Activated T-helper 1 cell treated with Interleukin-2 at 50 U/mL for 16 hours (primary cell): ENCODE measurements at places on chromosomes 3 and 15.

DNA sequence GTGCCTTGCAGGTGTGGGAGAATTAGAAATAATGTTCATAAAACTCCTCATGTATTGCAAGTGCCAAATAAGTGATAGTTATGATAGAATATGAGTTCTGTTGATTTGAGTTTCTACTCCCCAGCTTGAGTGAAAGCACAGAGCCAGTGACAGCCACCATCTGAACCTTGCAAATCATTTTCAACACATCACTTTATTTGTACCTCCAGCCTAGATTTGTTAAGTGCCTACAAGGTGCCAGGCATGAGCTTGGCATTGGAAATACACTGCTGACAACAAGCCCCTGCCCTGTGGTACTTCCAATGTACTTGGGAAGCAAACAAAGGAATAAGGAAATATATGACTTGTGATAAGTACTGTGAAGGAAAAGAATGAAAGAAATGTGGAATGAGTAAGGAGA is 17.0 kb downstream of the FEZF2 start:
- no peak for DNase-seq

DNA sequence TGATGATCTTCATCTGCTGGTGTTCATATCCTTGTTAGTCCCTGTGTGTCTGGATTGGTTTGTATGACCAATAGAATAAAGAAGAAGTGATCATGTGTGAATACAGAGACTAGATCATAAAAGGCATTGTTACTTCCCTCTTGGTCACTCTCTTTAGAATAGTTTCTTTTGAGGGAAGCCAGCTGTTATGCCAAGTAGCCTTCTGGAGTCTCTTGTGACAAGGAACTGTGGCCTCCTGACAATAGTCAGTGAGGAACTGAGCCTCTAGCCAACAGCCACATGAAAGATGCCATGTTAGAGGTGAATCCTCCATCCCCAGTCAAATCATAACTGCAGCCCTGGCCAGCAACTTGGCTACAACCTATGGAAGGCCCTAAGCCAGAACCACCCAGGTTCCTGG is 63.0 kb upstream of the SMAD3 start:
- DNase-seq, result no peak

DNA sequence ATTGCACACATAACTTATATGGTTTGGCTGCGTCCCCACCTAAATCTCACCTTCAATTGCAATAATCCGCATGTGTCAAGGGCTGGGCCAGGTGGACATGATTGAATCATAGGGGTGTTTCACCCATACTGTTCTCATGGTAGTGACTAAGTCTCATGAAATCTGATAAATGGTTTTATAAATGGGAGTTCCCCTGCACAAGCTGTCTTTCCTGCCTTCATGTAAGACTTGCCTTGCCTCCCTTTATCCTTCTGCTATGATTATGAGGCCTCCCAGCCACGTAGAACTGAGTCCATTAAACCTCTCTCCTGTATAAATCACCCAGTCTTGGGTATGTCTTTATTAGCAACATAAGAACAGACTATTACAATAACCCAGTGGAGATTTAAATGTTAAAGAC is 653.9 kb downstream of the ROBO1 start:
- no peak for DNase-seq

DNA sequence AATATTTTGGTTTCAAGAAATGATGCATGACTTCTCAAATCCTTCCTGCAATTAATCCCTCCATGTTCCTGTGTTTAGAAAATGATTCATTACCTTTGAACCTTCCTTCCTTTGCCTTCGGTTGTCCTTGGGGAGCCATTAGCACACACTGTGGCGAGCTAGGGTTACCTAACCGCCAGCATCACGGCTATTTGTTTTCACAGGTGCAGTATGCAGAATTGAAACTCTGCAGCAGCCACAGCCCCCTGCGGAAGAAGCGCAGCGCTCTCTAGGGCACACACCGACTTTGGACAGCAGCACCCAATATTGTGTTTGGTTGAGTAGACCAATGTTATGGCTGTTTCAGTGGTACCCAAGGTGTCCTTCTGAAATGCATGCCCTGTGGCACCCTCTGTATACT is 247.4 kb downstream of the MCTP2 start:
- no peak for DNase-seq

DNA sequence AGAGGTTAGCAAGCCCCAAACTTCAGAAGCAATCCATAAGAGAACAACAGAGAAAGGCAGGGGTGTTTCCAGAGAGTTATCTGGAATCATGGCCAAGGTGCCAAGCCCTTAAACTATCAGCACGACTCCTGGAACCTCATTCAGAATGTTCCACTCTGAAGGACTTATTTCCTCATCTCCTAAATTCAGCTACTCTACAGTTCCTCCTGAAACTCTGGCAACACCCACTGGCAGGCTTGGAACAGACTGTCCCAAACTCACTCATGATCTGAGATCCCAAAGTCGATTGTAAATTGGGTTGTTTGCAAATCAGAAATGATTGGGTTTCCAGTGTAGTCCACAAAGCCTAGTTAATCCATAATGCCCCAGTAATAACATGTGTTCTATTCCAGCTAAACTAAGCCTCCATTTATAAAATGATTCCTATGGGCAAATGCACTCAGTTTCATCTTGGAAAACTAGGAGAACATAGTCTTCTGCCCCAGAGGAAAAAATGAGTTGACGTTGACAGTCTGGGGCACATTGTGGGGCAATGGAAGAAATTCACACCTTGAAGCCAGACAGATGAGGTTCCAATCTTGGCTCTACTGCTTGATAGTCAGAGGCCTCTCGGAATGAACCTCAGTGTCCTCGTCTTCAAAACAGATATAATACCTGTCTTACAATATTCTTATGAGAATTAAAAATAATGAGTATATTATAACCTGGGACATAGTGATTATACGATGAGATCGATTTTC is 65.9 kb downstream of the SLCO2A1 start:
- DNase-seq, result no peak

DNA sequence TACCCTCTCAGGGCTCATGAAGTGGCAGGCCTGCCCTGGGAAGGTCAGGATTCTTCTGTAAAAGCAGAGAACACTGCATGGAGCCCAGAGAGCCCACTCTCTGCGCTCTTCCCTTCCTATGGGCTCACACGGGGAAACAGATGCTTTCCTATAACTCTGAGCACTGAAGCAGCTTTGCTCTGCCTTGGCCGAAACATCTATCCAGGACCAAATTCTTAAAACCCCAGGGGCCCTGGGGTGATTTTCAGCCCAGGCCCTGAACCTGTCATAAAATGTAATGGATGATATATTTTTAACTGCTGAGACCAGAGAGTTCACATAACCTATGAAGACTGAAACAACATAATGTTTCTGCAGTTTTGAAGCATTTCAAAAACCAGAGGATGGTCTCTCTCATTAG is 249.9 kb upstream of the CTDSPL start:
- DNase-seq, result no peak

DNA sequence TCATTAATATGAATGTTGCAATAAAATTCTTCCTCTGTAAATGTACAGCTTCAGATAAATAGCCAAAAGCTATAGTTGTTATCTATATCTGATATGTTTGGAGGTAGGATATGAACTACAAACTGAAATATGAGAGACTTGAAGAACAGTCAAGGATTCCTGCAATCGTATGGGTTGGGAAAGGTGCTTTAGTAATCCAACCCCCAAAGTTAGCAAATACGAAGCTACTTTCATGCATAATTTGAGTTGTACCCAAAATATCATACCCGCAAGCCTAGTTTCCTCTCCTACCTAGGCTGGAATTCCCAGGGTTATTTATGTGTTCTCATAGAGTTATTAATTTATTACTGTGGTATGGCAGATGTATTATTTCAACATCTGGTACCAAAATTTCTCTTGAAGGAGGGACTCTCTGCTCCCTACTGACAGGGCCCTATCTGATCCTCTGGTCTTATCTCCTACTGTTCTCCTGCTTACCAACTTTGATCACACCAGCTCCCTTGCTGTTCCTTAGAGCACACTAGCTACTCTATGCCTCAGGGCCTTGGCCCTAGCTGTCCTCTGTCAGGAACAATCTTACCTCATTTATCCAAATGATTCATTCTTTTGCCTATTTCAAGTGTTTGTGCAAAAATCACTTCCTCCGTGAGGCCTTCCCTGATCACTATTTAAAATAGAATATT is 140.4 kb upstream of the CCDC54 start:
- no peak for DNase-seq

DNA sequence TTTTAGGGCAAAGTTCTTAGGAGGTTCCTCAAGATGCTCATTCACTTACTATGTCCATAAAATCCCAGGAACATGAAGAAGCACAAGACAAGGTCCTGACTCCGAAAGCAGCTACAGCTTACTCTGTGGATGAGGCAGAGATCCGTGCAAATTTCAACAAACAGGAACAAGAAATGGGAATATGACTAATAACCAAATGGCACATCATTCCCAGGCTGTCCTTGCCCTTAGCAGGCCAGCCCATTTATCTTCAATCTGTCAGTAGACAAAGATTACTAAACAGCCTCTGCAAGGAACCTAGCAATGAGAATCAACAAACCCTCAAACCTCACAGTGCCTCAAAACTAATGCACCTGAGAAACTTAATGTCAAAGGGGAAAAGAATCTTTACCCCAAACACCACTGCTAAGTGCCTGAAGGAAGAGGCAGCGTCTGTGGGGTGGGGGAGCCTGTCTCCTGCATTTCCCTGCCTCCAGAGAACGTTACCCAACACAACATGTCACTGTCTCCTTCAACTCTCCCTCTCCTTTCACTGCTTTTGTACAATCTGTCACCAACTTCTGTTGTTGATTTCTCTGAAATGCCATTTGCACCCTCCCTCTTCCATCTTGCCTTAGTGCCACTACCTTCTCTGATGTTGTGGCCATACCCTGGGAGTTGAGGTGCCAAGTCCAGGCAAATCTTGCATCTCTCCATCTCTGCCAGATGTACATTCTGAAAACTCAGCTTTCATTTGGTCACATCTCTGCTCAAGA is 4.8 kb downstream of the TNFAIP8L3 start:
- DNase-seq, result no peak

GRCh38 chr3:143349455-143349854 is 229.9 kb downstream of the CHST2 start:
- DNase-seq, result no peak

- DNase-seq, result no peak
Observed at GRCh38 chr3:171462224-171462623, 2.0 kb upstream of the TNIK start.

DNA sequence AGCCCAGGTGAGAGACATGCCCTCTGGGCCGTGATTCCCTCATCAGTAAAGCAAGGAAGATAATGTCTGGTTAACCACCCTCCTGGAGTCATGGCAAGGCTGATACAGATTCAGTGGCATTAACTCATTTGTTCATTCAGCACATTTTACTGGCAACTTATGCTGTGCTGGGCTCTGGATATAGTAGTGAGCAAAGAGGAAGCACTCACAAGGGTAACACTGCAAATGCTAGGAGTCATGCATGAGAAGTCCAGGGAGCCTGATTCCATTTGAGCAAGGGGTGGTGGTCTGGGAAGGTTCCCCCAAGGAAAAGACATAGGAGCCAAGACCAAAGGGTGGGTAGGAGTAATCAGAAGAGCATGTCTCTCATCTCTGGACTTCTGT is 50.2 kb downstream of the SMAD3 start:
- no peak for DNase-seq

GRCh38 chr15:89316504-89316903 is 18.1 kb downstream of the POLG start:
- DNase-seq, result no peak

GRCh38 chr3:117059067-117059955 is 349.7 kb downstream of the TUSC7 start:
- no peak for DNase-seq

GRCh38 chr3:18201315-18201714 is 223.8 kb downstream of the SATB1 start:
- no peak for DNase-seq

DNA sequence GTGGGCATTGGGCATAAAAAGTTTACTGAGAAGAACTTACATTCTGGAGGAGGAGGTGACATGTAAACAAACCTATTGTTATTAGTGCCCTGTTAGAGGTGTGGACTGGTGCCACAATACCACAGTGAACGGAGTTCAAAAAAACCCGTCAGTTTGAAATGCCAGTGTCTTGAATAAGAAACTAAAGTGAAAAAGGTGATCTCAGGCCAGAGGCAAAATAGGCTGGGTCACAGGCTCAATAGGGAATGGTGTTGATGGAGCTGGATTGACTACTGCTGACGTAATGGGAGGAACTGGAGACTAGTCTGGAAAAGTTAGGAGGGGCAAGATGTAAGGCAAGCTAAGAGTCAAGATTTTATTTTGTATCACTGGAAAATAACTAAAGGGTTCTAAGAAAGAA is 1.6 kb upstream of the DCBLD2 start:
- DNase-seq, result no peak

GRCh38 chr3:78855190-78855589 is 912.6 kb downstream of the ROBO1 start:
- no peak for DNase-seq

GRCh38 chr15:50304836-50305235 is 39.3 kb upstream of the HDC start:
- DNase-seq, result no peak

DNA sequence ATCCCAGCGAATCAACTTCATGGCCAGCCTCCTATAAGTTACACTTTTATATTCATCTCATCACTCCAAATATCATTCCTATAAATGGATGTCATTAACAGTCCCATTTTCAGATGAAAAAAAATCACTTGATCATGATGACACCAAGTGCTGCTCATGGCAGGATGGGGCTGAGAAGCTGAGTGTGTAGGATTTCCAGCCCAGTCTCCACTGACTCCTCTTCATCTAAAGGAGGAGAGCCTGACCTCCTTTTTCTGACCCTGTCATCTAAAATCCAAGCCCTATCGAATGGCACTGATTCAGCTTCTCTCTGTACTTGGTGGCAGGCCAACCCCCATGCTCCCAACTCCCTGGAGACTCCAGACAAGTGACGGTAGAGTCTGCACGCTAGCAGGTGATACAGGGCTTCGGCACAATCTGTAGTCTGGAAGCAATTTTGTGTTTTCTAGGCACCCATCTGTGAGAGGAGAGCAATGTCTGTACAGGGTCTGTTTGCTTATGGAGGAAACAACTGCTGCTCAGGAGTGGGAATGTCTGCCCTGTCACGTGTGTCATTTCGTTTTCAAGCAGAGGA is 103.2 kb downstream of the EPHB1 start:
- DNase-seq, result no peak

DNA sequence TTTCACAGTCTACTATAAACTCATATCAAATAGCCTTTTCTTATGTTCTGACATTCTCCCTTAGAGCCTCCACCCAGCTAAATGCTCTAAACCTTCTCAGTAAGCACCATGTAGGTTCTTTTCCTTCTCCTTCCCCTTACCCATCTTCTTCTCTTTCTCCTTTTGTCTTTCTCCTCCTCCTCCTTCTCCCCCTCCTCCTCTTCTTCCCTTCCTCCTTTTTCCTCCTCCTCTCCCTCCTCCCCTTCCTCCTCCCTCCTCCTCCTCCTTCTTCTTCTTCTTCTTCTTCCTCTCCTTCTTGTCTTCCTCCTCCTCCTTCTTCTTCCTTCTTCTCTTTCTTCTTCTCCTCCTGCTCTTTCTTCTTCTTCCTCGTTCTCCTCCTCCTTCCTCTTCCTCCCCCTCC is 85.2 kb upstream of the KCNAB1 start:
- no peak for DNase-seq

GRCh38 chr3:90180096-90180495 is 1072.7 kb downstream of the EPHA3 start:
- DNase-seq, result no peak
